AG10803 (cell line): ENCODE measurements at places on chromosomes 12 and 14.

GRCh38 chr12:105562199-105562971 is 231.9 kb downstream of the C12orf75 start:
- peak; percentile 91 for DNase-seq

DNA sequence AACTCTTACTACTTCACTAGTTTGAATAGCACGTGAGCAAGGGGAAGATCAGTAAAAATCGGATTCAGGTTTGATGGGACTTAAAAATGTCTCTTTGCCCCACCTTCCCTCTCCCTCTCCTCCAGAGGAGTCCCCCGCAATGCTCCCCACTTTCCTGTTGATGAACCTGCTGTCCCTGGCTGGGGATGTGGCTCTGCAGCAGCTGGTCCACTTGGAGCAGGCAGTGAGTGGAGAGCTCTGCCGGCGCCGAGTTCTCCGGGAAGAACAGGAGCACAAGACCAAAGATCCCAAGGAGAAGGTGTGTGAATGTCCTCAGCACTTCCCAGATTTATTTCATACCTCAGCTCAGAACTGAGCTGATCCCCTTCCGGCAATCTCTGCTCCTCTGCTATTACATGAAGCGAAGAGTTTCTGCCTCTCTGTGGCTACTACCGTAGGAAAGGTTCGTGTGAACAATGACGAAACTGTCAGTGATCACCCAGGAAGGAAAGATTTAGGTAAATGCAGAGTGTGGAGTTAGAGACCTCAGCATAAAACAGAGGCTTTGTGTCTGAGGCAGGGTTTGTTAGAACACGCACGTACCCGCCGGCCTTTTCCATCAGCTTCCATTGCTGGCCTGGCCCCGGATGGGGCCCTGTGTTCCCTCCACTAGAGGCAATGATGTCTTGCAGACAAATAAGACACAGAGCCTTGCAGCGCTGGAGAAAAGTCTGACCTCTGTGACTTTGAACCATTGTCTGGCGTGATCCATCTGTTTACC is 7.4 kb upstream of the GAPDH start:
- DNase-seq, result no peak

GRCh38 chr14:52602131-52602530 is 49.5 kb downstream of the GPR137C start:
- DNase-seq, result no peak

- peak; percentile 63 for DNase-seq
These were observed 6.6 kb downstream of the BRF1 start for GRCh38 chr14:105294142-105294597.

- DNase-seq, result no peak
These were observed 22.6 kb downstream of the INSM2 start for GRCh38 chr14:35556548-35556947.

DNA sequence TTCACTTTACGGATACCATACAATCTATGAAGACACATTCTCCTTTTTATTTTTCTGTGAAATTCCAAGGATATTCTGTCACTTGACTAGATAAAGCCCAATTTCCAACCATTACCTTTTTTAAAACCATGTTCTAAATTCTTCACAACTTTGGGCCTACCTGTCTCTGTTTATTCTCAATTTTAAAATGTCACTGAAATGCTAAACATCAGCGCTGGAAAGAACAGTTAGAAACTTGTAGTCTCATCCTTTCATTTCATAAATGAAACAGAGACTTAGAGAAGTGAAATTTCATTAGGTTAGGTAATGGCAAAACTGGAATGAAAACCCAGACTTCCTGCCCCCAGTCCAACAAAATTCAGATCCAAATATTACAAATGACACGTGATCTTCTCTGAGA is 396.2 kb downstream of the CCDC91 start:
- DNase-seq, result no peak

GRCh38 chr12:131818821-131819585 is 9.2 kb upstream of the MMP17 start:
- no peak for DNase-seq
